ENCODE measurements at places on chromosomes 1 and 21.

GRCh38 chr1:64568171-64568450, 98.2 kb downstream of the CACHD1 start:
- DNase-seq = no peak

- DNase-seq = no peak
These were observed 61.9 kb upstream of the ZNF281 start for GRCh38 chr1:200471739-200472138.

GRCh38 chr1:199811163-199811562, 216.3 kb upstream of the NR5A2 start:
- DNase-seq = no peak

GRCh38 chr1:48422009-48422408, 50.0 kb downstream of the SPATA6 start:
- no peak for DNase-seq

DNA sequence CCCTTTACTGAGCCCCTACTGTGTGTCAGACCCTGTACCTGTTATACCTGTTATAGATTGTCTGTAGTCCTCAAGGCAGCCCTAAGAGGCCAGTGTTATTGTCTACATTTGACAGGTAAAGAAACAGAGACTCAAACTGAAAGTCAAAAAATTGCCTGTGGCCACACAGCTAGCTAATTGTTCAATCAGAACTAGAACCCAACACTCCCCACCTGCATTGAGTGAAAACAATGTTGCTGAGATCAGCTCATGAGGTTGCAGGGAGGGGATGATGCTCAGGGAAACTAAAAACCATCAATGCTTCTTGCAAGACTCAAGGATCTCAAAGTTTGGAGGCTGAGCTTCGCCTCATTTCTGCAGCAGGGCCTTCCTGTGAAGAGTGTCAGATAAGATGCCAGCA, 109.5 kb upstream of the LMO4 start:
- DNase-seq = no peak

DNA sequence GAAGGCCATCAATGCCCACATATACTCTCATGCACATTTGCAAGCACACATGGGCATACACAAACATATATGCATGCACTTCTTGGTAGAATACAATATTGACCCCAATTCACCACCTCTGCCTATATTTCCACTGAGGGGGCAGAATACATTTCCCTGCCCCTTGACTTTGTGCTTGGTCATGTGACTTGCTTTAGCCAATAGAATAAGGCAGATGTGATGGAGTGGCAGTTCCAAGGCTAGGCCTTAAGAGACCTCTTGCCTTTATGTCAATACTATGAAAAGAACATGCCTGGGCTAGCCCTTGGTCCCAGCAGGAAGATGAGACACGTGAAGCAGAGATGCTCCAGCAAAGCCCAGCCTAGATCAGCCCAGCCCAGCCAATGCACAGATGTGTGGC, 66.0 kb upstream of the GRIK3 start:
- no peak for DNase-seq

DNA sequence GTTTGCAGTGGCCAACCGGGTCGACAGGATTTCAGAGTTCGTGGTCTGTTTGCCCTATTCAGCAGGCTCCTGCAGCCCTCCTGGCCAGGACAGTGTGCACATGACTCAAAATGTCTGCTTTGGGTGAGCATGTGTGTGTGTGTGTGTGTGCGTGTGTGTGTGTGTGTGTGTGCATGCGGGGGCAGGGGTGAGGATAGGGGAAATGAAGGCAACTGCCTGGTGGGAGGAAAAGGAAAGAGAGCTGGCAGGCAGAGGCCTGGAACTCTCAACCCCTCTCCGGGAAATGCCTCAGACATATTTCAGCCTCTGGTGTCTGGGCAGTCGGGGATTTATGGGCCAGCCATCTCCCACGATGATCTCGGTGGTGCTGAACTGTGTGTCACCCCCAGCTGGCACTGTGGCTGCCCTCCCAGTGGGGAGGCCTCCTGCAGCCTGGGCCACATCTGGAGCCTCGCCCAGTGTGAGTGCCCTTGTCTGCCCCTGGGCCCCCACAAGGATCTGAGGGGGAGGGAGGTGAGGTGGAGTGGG, 15.2 kb downstream of the CDCP2 start:
- DNase-seq = no peak

GRCh38 chr1:12148958-12149790, 17.6 kb upstream of the TNFRSF1B start:
- DNase-seq = no peak

DNA sequence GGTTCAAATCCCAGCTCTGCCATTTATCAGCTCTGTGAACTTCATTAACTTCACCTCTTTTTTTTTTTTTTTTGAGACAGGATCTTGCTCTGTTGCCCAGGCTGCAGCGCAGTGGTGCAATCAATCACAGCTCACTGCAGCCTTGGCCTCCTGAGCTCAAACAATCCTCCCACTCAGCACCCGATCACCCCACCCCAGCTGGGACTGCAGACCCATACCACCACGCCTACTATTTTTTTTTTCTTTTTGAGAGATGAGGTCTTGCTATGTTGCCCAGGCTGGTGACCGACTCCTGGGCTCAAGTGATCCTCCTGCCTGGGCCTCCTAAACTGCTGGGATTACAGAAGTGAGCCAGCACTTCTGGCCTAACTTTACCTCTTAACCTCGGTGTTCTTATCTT, 2.2 kb upstream of the TRIT1 start:
- no peak for DNase-seq

All from HFF-Myc (cell line).